Mammary epithelial cell (primary cell): ENCODE measurements at places on chromosomes 1 and 21. TPM values are rescaled to one million over a fixed set of nuclear protein-coding genes. Genes with fewer than 3 reads are reported as not detected.

GRCh38 chr1:192776998-192777397 lies 31.8 kb upstream of the RGS2 start:
- no peak for DNase-seq

DNA sequence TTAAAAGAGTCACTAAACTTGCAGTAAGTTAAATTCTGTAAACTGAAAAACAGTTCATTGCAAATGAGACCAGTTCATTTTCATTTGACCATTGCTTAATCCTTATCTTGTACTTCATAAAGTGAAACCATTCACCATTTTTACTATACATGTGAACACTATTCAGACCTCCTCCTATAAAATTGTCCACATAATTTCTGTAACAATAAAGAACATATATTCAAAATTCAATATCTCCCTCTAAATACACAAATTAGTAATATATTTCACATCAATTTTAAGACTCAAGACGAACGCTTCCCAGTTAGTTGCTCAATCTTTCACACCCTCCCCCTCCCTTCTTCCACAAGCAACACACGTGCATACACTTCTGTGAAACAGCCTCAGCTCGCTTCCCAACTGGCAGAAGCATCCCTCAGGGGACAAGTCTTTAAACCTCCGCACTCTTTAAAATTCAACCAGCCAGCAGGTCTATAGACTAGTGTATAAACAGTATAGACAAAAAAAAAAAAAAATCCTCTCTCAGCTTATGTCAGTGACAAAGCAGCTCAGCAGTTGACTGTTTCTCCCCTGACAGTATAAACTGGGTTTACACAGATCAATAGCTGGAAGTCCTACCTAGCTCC lies 99.6 kb downstream of the DENND1B start:
- DNase-seq = peak; percentile 13

DNA sequence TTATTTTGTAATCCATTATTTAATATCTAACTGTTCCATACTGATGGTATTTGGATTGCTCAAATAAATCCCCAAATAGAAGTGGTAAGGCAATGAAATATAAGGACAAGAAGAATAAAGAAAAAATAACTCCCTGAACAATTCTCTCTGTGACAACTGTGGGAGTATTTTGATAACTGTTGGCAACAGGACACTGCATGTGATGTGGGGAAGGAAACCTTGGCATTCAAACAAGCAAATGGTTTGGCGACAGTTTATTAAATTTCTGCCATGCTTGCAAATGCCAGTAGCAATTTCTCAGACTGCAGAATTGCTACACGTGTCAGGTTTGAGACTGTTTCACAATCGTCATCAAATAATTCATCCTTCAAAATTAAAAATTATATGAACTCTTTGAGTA lies 8.6 kb upstream of the MRPL39 start:
- no peak for DNase-seq

GRCh38 chr1:72917920-72918319 lies 635.6 kb upstream of the NEGR1 start:
- DNase-seq = no peak

GRCh38 chr21:34023691-34024373 lies 49.5 kb upstream of the MRPS6 start:
- no peak for DNase-seq

DNA sequence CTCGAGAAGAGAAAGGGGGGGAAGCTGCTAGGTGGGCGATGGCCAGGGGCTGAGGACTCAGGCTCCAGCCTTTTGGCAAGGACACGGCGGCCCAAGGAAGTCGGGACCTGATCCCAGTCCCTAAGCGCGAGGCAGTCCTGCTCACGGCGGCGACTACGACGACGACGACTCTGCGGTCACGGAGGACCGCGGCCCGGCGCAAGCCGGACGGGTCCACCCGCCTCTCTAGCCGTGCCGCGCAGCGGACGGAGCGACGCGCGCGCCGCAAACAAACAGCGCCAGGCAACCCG lies 401 bp downstream of the WNT9A start:
- DNase-seq = peak; percentile 36

- DNase-seq = no peak
Observed at GRCh38 chr1:98104289-98104688, 183.5 kb upstream of the DPYD start.

GRCh38 chr1:114979278-114979891 lies 50.2 kb upstream of the TSHB start:
- DNase-seq = peak; percentile 39

- no peak for DNase-seq
Observed at GRCh38 chr21:44687671-44688070, 5.7 kb upstream of the KRTAP12-1 start.

- peak; percentile 99 for DNase-seq
Observed at GRCh38 chr21:15224346-15225086, 159.7 kb upstream of the NRIP1 start.

DNA sequence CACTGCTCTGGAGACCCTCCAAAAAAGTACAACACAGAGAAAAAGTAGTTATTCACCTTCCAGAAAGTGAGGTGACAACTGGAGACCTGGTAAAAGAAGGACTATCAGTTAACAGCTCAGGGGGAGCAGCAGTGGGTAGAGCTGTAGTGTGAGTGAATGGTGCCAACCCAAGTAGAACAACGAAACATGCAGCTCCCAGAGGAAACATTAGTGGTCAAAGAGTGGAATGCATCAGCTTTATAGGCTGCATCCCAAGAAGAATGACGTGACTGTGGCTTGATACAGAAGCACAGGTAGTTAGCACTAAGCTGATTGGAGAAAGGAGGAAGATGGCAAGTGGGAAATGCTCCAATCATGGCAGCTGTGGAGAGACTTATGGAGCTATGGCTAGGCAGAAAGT lies 275.7 kb upstream of the CAMK1G start:
- no peak for DNase-seq

DNA sequence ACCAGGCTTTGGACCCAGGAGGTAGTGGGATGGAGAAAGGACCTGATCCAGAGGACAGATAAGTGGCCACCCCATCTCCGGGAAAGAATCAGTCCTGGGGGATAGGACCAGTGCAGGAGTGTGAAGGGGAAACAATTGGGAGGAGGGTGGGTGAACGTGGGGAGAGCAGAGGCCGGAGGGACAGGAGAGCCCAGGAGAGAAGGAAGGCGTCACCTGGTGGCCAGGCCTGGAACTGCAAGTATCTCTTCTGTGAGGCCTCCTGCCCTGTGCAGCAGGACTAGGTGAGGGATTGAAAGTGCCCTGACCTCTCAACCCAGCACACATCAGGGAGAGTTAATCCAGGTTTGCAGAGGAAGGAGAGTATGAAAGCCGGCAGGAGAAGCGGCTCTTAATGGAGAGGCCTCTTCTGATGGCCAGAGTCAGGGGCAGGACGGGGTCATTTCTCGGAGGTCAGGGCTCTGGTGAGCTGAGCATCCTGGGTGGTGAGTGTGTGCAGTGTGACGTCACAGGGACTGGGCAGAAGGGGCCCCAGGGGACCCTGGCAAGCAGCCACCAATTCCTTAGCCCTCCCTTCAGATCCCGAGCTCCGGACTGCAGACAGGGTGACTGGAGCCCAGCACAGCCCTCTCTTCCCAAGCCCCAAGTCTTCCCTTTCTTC lies 9.2 kb upstream of the LAD1 start:
- DNase-seq = peak; percentile 63

- DNase-seq = no peak
Observed at GRCh38 chr1:93739472-93739871, 57.8 kb upstream of the BCAR3 start.

DNA sequence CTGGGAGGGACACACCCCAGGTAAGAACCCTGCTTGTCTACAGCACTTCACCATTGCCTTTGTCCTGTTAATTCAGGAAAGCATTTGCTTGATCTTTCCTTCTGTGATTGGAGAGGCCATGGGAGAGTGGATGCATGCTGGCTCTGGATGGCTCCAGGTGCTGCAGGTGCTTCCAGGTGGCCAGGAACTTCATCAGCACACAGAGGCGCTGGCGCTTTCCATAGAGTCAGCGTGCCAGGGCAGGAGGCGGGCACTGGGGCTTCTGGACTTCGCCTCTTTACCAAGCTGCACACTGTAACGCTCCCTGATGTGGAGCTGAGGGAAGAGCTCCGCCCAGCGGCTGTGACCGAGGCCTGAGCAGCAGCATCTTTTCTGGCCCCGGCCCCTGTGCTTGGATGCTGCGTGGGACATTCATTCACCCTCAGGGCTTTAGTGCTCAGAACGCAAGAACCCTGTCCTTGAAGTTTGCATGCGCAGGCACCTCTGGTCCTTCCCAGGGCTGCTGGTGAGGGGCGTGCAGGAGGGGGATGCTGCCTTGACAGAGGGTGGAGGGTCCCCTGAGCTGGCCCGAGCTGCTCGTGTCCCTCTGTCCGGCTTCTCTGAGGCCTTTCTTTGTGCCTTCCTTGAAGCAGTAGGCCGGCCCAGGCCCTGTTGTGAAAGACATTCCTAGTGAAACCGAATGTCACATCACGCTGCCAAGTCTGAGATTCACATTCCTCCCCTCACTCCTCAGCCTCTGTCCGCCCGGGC lies 1.6 kb upstream of the MX2 start:
- peak; percentile 21 for DNase-seq

DNA sequence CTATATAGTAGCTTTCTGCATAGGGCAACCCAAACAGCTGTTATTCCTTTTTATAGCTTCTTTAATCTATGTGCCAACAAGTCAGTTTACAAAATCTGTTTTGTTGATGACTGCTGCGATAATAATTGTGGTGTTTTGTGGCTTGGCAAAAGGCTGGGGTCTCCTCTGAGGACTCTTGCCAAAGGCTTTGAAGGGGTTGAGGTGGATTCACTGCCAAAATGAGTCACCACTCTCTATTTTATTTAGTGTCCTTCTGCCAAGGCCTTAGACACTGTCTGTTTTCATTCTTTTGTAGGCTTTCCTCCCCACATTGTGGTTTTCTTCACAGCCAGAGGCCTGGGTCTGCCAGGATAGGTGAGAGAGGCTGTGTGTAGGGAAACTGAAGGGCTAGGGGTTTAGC lies 161.8 kb downstream of the NFIA start:
- DNase-seq = peak; percentile 69

GRCh38 chr21:45411810-45412206 lies 6.8 kb downstream of the COL18A1 start:
- no peak for DNase-seq

DNA sequence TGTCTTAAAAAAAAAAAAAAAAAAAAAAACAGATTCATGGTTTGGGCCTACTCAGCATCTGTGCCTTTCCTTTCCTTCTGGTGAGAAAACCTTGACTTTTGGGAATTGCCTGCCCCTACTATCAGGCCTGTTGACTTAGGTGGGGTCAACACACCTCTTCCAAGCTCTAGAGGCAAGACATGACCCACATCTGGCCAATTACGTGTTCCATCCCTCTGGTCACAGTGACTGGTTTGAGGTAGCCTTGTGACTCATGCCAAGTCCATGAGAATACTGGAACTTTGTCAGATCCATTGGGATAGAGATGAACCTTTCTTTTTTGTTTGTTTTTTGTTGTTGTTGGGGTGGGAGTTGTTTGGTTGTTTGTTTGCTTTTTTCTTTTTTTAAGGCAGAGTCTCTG lies 37.3 kb upstream of the KHDRBS1 start:
- peak; percentile 58 for DNase-seq

GRCh38 chr1:194184425-194184824 lies 998.0 kb upstream of the B3GALT2 start:
- no peak for DNase-seq

DNA sequence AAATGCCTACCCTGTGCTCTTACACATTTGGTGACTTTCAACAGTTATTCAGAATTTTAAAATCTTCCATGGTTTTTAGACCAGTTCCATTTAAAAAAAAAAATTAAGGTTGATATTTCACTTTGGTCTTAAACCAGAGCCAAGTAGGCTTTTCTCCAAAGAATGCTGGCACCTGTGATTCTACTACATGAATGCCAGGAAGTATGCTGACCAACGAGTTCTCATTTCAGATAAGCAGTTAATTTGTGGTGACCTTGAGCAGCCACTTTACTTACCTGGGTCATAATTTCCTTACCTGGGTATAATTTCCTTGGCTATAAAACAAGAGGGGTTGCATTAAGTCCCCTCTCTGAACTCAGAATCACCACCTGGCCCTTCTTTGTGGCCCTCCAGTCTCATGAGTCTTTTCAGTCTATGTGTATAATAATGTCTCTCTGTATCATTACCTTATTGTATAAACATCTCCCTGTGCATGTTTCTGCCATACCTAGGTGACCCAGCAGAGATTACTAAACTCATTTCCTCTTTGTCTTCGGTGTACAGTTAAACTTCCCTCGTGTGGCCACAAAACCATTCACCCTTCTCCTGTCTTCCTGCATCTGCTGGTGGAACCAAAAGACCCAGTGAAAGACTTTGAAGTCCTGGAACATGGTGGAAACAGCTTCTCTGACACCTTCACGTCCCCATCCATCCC lies 139.1 kb upstream of the DPT start:
- no peak for DNase-seq

- no peak for DNase-seq
Observed at GRCh38 chr1:243763806-243764205, 86.2 kb downstream of the AKT3 start.

DNA sequence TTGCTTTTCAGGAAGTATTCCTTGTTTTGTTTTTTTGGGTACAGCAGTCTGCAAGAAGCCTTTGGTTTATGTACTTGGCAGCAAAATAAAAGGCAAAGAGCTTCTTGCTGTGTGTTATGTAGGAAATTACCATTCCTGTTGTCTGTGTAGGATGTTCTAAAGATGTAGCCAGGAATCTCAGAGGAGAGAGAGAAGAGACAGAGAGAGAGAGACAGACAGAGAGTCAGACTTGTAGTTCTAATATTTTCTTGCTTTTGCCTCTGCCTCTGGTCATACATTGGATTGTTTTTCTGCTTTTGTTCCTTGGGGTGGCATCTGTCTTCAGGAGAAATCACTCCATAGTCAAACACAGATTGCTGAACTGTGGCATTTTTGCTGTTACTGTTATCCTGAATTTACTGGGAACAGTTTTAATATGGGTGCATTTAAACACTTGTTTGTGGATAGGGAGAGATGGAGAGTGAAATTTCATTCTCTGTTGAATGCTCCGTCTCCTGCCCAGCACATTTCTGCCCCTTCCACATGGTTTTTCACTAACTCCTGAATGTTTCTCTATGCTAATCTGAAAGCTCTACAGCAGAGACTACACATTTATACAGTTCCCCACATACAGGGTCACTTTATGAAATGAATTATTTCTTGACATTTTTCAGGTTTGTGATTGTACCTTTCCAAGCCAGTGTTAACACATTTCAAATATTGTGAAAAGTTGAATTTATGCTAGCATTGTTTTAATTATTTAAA lies 49.8 kb downstream of the POU2F1 start:
- no peak for DNase-seq

DNA sequence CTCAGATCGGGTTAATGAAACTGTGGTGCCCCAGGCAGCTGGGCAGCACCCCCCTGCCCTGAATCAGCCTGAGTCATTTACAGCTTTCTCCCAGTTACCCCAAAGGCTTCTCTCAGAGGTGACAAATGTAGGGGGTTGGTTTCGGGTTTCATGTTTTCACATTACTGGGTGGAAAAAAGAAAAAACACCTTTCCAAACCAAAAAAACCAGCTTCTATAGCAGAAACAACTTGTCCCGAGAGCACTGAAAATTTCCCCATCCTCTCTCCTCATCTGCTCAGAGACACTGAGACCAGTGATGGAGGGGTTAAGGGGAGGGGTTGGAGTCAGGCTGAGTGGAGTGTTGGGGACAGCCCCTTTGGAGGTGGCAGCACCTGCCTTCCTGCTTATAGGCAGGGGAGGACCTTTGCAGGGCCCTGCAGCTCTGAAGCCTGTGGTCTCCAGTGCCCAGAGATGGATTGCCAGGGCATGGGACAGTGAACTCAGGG lies 15.6 kb downstream of the UTP11 start:
- peak; percentile 93 for DNase-seq

The OR2M3 gene
- not detected for total RNA-seq

The CR2 gene
- total RNA-seq = not detected in 2 replicates

The POGK gene
- 36.2 and 40.2 TPM in 2 replicates for total RNA-seq

The LCE1F gene
- 10.1 and 20.7 TPM in 2 replicates for total RNA-seq

The PEX10 gene
- 32.8 TPM for total RNA-seq

The UBL4B gene
- total RNA-seq = not detected in 2 replicates

The C4BPB gene
- not detected in 2 replicates for total RNA-seq

The ZNF683 gene
- not detected for total RNA-seq

The INSRR gene
- total RNA-seq = not detected in 2 replicates
